Activated effector memory CD4-positive, alpha-beta T cell treated with anti-CD3 and anti-CD28 coated beads, Interleukin-2, amount 50 U/mL, for 16 hours (primary cell): ENCODE measurements at places on chromosomes 16 and 17.

- DNase-seq, result peak; percentile 68
These were observed 15.7 kb downstream of the FAM117A start for GRCh38 chr17:49748223-49748622.

DNA sequence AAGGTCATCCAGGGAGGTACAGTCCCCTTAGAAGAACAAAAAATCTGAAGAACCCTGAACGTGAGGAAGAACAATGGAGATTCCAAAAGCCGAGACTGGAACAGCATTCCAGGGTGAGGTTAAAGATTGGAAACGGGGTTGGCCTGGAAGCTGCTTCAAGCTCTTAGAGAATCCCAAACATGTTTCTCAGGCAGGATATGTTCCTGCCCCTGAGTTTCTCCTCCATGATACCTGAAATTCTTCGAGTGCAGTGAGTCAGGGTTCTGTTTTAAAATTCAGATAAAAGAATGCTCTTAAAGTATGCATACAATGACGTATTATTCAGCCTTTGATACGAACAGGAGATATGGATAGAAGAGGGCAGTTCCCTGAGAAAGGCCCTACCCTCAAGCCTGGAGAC lies 293.1 kb downstream of the HS3ST3B1 start:
- no peak for DNase-seq

- DNase-seq, result no peak
These were observed 18.4 kb downstream of the SLC6A4 start for GRCh38 chr17:30217054-30217453.

GRCh38 chr17:33242375-33243124 lies 50.5 kb downstream of the ASIC2 start:
- DNase-seq, result no peak

DNA sequence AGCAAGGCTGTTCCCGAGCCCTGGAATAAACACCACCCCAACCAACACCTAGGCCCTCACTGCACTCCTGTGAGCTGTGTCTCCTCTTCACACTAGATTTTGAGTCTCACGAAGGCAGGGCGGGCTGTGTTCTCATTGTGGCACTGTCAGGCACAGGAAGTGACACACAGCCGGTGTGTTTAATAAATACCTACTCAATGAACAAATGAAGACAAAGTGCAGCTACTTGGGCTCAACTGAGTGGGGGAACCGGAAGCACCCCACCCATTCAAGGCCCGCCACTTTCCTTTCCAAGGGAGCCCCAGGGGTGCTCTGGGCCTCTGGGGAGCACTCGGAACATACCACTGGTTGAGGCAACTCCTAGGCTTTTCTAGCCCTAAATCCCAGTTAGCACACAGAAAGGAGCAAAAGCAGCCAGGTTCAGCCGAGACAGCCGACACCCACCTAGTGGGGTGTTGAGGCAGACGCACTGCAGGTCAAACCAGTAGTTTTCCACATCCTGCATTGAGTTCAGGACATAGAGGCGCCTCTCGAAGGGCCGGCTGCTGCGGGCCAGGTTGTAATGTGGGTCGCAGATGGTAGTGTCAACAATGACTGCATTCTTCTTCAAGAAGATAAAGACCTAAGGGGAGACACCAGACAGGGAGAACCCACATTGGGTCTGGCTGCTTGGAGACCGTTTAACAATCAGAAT lies 57.7 kb downstream of the GTF3C1 start:
- DNase-seq, result no peak

DNA sequence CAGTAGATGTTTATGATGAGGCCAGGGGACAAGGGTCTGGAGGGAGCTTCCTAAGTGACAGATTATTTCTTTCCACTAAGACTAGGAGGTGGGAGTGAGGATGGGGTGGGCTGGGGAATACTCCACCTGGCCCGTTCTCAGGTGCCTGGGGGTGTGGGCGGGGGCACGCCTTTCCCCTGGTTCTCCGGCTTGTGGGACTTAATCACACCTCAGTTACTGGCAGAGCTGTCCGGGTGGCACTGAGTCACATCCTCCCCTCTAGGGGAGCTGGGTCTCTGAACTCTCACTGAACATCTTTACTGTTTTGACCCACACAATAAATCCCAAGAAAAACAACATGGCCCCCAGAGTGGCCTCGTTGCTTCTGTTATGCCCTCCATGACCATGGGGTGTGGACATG lies 332.8 kb downstream of the MAF start:
- DNase-seq, result peak; percentile 79

- peak; percentile 90 for DNase-seq
These were observed 28.1 kb upstream of the LGALS9 start for GRCh38 chr17:27602721-27603420.

GRCh38 chr17:47620503-47621245 lies 29.0 kb upstream of the KPNB1 start:
- DNase-seq, result no peak

GRCh38 chr17:82267575-82268379 lies 5.7 kb downstream of the CSNK1D start:
- DNase-seq, result peak; percentile 76

GRCh38 chr17:64736804-64737492 lies 74.8 kb upstream of the SMURF2 start:
- peak; percentile 75 for DNase-seq

DNA sequence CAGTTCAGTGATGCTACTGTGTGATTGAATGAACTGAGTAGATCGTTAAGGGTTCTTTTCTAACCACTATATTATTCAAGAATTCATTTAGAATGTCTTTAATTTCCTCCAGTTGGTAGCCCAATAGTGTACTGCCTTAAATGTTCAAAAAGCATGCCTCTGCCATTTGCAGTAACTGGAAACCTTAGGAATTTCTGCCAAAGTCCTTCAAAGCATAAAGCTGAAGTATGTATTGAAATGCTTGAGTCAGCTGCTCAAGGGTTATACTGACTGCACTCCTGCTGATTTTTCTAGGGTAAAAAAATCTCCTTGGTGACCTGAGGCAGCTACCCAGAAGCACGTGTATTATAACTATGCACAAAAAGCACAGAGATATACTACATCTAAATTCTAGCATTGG lies 56.5 kb downstream of the SNTB2 start:
- no peak for DNase-seq

DNA sequence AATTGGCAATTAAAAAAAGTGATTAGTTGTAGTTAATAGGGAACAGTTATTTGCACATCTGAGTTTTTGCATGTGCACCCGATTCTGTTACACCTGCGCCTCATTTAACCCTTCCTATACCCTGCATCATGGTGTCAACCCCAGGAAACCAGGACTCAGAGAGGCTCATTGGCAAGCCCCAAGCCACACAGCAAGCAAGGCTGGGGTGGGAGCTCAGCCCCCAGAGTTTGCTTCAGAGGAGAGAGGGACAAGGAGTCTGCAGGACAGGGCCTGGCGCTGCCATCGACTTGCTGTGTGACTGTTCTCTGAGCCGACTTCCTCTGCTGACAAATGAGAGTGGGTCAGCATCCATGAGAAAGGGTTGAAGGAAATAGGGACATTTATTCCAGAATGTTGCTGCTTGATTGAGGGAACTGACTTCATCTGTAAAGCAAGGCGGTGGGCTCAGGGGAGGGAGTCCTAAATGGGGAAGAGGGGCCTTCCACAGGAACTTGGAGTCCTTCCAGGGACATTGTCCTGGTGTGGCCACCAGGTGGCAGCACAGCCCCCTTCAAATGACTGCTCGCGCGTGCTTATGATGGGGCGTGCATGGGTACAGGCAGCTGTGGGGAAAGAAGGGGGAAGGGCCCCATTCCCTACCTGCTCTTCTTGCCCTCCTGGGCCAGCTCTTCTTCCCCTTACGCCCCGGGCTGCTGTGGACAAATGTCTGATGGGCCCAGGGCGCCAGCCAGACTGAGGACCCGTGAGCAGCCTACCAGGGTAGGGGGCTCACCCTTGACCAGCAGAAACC lies 51.6 kb downstream of the NT5M start:
- DNase-seq, result peak; percentile 91

- DNase-seq, result no peak
These were observed 60.8 kb downstream of the COPRS start for GRCh38 chr17:31798205-31798724.

DNA sequence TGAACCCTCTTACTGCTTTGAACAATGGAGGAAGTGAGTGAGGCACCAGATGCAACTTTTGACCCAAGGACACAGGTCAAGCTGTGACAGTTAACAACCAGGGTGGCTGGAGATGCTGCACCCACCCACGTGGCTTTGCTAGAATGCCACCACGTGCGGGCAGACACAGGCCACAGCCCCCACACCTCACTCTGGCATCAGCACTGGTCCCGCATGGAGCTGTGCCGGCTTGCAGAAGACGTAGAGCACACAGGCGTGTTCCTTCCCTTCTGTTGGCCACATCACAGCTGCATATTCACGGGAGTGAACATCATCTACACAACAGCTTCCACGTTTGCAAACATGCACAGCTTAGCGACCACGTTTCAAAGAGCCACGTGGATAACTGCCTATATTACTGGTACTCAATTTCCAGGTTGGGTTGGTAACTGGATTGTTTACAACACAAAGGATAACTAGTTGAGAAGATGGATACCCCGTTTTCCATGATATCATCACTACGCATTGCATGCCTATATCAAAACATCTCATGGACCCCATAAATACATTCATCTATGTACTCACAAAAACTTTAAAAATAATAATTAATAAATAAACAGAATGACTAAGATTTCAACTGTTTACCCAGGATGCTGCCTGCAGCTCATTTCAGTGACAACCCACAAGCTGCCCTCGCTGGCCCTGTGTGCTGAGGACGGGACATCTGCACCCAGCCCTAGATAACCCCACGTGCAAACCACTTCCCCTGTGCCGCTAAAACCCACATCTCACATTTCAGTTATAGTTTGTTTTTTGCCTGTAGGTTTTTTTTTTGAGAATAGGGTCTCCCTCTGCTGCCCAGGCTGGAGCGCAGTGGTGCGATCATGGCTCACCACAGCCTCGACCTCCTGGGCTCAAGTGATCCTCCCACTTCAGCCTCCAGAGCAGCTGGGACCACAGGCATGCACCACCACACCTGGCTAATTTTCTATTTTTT lies 132.0 kb downstream of the ANKRD11 start:
- peak; percentile 80 for DNase-seq

DNA sequence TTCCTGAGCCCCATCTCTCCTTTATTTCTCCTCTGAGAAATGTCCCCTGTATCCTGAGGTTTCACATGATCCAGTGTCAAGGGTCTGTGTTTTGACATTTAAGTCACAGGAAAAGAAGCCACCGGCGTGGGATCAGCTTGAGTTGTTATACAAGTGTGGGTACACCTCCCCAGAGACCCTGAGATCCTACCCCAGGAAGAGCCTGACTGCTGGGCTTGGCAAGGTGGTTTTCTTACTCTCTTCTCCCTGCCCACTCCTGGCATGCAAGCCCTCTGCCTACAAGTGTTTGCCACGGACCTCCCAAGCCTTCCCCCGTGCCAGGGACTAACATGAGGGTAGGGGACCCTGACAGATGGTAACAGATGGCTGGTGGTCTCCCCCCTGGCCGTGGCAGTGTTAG lies 2.8 kb upstream of the ARHGAP27 start:
- DNase-seq, result no peak

GRCh38 chr16:21263640-21264570 lies 14.2 kb downstream of the CRYM start:
- DNase-seq, result no peak

DNA sequence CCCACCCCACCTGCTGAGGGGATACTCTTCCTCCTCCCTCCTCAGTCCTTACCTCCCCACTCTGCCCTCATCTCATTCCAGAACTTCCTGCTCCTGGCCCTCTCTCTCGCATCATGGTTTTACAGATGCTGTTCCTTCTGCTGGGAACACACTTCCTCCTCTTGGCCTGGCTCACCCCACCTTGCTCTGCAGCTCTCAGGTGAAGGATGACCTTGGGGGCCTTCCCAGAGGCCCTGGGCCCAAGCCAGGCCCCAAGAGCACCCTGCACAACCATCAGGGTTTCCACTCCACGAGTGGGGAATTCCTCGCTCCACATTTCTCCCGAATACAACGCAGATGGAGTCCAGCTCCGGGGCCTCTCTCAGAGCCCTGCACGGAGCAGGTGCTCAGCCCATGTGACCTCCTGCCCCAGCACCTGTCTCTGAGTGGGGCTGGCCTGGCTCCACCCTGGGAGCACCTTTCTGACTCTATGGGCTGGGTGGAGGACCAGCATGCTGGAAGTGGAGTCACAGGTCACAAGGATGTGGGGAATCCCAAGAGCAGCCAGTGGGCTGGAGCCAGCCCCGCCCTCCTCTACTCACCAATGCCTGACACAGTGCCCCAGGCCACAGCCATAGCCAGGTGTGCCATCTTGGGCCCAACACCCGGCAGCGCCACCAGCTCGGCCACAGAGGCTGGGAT lies 4.5 kb downstream of the NTHL1 start:
- no peak for DNase-seq

GRCh38 chr16:54231919-54232318 lies 54.7 kb downstream of the IRX3 start:
- no peak for DNase-seq

DNA sequence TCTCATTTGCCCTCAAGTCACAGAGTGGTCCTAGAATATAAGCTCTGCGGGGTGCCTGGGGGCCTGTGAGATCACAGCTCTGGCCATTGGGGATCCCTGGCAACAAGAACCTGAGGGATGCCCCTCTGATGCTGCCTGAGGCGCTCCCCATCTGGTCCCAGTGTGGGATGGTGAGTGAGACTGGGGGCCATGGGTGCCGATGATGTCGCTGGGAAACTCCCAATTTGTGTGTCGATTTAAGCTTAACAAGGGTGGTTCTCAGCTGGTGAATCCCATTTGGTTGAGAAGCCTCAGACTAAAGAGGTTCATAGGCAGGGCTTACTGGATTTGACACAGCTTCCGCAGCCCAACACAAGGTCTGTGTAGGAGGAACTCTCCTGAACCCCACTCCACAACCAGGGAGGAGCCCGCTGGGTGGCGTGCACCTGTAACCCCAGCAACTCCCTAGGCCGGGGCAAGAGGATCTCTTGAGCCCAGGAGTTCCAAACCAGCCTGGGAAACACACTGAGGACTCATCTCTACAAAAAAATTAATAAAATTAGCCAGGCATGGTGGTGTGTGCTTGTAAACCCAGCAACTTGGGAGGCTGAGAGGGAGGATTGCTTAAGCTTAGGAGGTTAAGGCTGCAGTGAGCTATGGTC lies 63.7 kb upstream of the SIAH1 start:
- DNase-seq, result no peak

DNA sequence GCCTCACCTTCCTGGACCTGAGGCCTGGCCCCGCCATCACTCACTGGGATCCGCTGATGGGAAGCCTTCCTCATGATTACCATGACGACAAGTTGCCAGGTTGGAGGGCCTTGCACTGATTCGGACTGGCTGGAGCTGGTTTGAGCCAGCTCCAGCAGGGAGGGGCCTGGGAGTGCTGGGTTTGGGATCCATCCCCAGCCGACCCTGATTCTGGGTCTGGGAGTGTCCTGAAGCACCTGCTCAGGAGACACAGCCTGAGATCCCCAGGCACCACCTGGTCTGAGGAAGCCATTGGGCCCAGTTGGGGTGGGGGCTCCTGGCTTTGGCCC lies 5.9 kb upstream of the BAIAP3 start:
- DNase-seq, result no peak
